ENCODE measurements at places on chromosomes 12 and 14. TPM values are rescaled to one million over a fixed set of nuclear protein-coding genes. Genes with fewer than 3 reads are reported as not detected.

DNA sequence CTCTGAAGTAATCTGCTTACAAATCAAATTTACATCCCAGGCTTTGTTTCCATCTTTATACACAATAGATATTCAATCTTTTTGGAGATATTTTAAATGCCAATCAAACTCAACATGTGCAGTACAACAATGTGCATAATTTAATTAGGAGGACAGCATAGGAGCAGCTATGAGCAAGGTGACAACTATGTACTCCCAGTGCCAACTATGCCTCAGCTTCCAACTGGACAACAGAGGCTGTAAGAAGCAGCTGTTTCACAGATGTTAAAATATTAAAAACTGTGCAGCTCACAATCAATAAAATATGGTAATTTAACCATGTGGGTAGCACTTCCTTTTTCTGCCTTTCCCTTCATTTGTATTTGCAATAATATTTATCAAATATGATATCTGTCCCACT, 99.9 kb downstream of the ST8SIA1 start:
- DNase-seq, result no peak

LGALS3 gene
- 134 TPM for total RNA-seq

DNA sequence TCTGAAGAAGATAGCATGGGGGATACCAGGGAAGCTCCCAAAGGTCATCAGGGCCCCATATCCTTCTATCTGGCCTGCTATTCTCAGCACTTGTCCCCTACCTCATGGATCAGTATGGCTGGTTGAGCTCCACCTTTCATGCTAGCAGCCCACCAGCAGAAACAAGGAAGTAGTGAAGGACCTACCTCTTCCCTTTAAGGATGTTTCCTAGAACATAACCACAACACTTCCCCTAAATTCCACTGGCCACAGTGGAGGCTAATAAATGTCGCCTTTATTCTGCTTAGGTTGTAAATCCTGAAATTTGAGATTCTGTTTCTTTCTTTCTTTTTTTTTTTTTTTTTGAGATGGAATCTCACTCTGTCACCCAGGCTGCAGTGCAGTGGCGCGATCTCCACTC, 128.6 kb upstream of the PARP11 start:
- no peak for DNase-seq

RND1 gene
- 0.12 TPM for total RNA-seq

DNA sequence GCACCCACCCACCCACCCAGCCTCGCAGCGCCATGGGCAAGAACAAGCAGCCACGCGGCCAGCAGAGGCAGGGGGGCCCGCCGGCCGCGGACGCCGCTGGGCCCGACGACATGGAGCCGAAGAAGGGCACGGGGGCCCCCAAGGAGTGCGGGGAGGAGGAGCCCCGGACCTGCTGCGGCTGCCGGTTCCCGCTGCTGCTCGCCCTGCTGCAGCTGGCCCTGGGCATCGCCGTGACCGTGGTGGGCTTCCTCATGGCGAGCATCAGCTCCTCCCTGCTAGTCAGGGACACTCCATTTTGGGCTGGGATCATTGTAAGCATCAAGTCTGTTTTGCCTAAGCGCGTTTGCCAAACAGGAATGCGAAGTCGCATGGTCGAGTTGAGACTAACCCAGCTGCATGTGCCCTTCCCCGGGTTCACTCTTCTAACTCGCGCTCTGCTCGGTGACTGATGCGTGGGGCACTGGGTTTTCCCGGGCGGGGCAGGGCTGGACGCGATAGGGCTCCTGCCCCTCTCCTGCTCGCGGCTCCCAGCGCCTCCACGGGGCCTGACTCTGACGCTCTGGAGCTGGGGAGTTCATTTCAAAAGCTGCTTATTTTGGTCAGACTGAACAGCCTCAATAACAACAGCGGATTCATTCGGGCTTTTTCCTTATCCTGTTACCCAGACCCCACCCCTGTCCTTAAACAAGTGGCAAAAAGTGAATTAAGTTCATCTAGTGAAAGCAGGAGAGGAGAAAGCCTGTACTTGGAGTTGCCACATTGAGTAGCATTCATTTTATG, 458 bp downstream of the SSPN start:
- no peak for DNase-seq

DNA sequence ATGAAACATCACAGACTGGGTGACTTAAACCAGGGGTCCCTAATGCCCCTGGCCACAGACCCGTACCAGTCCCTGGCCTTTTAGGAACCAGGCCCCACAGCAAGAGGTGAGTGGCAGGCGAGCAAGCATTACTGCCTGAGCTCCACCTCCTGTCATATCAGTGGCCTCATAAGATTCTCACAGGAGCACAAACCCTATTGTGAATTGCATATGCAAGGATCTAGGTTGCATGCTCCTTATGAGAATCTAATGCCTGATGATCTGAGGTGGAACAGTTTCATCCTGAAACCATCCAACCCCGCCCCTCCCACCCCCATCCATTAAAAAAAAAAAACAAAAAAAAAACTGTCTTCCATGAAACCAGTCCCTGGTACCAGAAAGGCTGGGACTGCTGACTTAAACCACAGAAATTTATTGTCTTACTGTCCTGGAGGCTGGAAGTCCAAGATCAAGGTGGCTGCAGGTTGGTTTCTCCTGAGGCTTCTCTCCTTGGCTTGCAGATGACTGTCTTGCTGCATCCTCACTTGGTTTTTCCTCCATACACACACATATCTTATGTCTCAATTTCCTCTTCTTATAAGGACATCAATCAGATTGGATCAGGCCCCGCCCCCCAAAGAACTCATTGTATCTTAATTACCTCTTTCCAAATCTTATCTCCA, 235.9 kb downstream of the CHST11 start:
- DNase-seq, result no peak

KRT83 gene
- total RNA-seq, result 0.05 TPM

GRCh38 chr12:111213561-111213960, 155.3 kb downstream of the PHETA1 start:
- DNase-seq, result no peak
